Daoy (cell line): ENCODE measurements at places on chromosomes 6 and 20. TPM values are rescaled to one million over a fixed set of nuclear protein-coding genes. Genes with fewer than 3 reads are reported as not detected.

DNA sequence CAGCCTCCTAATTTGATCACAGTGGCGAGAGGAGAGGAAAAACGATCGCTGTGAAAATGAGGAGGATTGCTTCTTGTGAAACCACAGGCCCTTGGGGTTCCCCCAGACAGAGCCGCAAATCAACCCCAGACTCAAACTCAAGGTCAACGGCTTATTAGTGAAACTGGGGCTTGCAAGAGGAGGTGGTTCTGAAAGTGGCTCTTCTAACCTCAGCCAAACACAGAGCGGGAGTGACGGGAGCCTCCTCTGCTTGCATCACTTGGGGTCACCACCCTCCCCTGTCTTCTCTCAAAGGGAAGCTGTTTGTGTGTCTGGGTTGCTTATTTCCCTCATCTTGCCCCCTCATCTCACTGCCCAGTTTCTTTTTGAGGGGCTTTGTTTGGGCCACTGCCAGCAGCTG lies 28.7 kb downstream of the SAYSD1 start:
- DNase-seq: no peak

- DNase-seq: no peak
Observed at GRCh38 chr6:28408076-28408802, 8.7 kb upstream of the ZSCAN12 start.

DNA sequence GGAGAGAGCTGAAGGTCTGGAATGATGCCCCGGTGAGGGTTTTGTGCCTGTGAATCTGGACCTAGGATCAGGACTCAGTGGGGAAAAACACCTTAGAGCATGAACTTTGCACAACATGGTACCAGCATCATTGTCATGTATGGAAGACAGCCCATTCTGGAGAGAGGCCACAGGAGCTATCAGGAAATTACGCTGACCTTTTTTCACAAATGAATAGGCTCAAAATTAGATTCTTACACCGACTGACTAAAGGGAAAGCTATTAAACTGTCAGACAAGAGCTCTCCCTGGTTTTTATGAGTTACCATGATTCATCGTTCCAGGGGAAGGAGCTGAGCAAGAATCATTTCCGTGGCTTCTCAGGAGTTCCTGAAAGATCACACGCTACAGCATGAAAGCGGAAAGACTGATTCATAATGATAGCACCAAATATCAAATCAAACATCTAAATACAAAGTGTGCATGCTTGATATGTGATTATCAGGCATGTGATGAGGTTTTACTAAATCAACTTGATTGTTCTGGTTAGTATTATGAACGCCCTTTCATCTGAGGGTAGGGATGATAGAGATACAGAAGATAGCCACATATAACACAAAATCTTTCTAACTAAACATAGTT lies 224.9 kb upstream of the SMLR1 start:
- no peak for DNase-seq

GRCh38 chr6:41066867-41067304 lies 5.3 kb downstream of the OARD1 start:
- peak; percentile 76 for DNase-seq

- no peak for DNase-seq
Observed at GRCh38 chr6:97882755-97883154, 599.7 kb upstream of the MMS22L start.

DNA sequence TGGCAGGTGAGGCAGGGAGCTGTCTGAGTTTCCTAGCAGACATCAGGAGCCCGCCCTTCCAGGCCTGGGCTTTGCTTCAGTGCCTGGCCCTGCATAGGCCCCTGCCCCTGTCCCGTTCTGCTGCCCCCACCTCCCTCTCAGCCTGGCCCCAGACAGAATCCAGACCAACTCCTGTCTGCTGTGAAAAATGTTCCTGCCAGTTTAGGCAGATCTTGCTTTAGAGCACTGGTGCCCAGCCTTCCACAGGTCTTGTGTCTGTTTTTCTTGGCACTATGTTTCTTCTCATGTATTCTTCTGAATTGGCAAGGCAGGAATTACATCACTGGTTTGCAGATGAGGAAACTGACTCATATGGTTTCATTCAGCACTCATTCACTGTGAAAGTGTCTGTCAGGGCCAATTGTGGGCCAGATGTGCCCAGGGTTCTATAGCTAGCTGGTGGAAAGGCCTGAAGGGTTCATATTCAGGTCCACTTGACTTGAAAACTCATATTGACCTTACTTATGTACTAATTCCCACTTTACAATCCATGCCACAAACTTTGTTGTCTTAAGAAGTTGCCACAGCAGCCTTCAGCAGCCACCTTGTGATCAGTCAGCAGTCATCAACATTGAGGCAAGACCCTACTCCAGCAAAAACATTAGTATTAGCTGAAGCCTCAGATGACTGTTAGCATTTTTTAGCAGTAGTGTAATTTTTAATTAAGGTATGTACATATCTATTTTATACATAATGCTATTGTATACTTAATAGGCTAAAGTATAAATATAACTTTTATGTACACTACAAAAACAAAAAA lies 40.5 kb downstream of the HLA-F start:
- peak; percentile 89 for DNase-seq

DNA sequence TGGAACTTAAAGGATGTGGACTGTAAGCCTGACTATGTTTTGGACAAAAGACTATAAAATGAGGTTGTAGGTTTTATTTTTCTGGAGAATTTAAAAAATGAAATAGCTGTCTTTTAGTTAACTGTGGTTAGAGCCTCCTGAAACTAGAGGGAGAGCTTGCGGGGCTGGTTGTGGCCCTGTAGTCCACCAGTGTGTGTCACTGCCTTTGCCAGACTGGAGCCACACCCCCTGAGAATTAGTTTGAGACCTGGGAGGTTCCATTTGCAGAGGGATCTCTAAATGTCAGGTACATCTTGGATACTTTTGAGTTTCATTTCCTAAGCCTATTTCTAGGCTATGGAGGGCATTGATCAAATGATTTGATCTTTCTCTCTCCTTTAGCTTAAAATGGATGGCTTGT lies 20.8 kb downstream of the ZC2HC1B start:
- DNase-seq: no peak

DNA sequence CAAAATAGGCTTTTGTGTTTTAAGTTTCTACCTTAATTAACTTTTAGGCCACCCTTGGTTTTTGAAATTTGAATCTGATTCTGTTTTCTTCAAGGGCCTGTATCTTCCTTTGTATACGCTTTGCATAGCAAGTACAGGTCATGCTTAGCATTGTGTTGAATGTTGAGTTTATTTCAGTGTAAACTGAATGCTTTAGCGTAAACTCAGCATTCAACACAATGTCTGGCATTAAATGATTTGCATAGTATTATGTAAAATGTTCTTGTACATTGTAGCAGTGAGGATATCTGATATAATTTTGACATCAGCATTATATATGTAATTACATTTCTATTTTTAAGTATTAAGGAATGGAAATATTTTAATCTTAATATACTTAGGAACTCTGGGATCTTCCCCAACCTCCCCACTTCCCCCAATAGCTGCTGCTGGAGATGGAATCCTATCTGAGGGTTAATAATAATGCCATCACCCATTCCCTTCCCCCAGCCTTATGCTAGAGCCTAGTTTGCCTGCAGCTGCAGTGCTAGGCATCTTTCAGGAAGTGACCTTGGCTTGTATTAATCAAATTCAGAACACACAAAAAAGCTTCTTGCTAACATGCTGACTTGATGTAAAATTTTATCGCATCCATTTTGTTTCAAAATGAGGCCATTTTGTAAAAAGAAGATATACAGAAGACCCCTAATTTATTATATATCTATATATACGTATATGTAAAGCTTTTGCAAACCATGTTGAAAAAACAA lies 73.1 kb downstream of the NCOA3 start:
- DNase-seq: no peak

GRCh38 chr6:85137865-85138264 lies 312.0 kb upstream of the NT5E start:
- no peak for DNase-seq

DNA sequence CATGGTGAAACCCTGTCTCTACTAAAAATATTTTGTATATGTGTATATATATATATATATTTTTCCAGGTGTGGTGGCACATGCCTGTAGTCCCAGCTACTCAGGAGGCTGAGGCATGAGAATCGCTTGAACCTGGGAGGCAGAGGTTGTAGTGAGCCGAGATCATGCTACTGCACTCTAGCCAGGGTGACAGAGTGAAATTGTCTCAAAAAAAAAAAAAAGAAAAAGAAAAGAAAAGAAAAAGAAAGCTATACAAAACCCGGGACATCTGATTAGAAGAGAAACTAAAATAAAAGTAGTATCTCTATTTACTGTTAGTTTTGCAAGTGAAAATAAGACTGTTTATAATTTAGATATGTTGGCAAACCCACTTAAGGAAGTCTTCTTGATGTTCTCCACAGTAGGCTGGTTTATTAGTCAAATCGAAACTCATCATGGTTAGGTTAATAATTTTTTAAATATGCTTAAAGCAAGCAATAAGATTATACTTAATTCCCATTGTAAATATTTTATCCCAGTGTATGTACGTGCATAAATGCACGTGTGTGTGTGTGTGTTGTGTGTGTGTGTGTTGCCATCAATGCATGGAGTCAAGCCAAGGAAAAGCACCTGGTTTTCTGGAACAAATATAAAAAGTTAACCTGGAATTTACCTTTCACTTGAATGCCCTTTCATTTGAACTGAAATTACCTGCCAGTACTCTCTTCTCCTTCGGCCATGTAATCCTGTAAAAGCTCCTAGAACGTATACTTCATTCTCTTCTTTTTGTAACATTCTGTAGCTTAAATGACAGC lies 7.1 kb downstream of the VNN2 start:
- DNase-seq: no peak

DNA sequence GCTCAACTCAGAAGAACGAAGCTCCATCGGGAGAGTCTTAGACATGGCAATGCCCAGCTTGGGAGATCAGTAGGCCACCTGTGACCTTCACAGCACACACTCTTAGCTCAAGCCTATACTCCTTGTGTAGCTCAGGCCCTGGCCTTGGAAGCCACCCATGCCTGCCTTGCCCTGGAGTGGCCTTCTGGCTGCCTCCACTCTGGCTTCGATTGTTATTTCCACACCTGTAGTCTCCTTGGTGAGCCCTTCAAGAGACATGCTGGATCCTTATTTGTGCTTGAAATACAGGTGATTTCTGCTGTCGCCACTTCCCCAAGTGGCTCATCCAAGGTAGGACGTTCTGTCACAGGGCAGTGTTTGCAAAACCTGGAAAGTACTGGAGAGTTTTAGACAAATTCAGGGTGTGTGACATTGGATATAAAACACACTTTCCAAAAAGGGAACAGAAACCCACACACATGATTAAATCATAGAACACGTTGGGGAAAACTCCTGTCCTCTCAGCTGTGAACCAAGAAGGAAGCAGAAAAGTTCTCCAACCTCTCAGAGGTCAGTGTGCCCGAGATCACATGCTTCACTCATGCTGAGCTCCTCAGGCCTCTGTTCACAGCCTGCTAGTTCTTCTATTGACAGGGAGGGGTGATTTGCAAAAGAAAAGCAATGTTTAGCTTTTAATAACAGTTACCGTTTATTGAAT lies 391.8 kb downstream of the CDC5L start:
- DNase-seq: no peak

GRCh38 chr6:845566-845965 lies 152.6 kb upstream of the EXOC2 start:
- DNase-seq: no peak

GRCh38 chr20:44702776-44703175 lies 12.4 kb upstream of the CCN5 start:
- peak; percentile 77 for DNase-seq

DNA sequence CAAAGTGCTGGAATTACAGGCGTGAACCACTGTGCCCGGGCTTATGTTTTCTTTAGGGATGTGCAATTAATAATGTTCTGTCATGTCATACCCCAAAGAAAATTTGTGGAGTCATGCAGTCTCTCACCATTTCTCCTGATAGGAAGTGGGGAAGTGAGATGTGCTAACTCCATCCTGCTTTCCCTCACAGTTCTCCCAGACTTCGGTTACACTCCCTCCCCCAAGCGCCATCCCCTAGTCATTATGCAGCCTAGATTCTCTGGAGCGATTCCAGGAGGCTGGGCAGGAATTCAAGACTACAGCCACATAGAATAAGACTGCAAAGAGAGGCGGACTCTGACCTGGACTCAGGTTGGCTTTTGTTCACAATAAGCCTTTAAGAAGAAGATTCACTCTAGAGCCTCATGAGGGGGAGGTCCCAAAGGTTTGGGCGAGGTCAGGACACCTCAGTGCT lies 271.4 kb downstream of the ALDH8A1 start:
- DNase-seq: peak; percentile 79

- DNase-seq: peak; percentile 26
Observed at GRCh38 chr20:663315-664090, 10.5 kb upstream of the SRXN1 start.

DNA sequence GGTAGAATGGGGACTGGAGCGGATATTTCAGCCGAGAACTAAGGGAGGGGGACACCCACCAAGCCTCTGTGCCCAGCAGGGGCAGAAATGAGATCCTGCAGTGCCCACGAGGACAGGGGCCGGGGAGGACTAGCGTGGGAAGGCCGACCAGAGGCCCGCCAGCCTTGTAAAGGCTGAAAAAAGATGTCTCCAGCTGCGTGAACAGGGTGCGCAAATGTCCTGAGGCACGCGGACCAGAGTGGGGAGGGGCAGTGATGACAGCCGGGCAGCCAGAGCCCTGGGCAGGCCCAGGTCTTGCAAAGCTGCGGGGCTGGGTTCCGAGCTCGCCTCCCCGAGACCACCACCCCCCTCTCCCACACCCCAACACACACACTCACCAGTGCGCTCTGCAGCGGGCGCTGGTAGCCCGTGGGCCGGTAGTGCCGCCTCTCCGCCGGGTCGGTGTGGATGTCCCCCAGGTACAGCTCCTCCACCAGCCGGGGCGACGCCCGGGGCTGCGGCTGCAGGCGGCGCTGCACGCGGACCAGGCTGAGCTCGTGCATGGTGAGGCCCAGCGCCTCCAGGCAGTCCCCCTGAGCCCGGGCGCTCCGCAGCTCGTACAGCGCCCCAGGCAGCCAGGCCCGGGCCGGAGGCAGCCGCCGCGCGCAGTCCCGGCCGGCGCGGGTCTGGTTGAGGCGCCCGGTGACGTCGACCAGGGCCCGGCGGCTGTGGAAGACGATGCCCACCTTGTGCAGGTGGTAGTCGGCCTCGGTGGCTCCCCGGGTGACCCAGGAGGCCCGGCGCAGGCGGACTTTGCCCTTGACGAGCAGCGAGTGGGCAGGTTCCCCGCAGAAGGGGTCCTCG lies 48.2 kb downstream of the APCDD1L start:
- DNase-seq: no peak

GRCh38 chr20:54115172-54115854 lies 44.9 kb upstream of the BCAS1 start:
- no peak for DNase-seq

GRCh38 chr6:43760210-43761168 lies 9.5 kb upstream of the VEGFA start:
- no peak for DNase-seq

- peak; percentile 68 for DNase-seq
Observed at GRCh38 chr6:53250176-53251032, 98.3 kb downstream of the ELOVL5 start.

Gene SLC22A3
- 0.77 and 1.8 TPM in 2 replicates for total RNA-seq

Gene VGLL2
- not detected in 2 replicates for total RNA-seq

Gene XKR7
- total RNA-seq: under 0.01 and 0.12 TPM in 2 replicates

Gene OLIG3
- total RNA-seq: not detected in 2 replicates

Gene GNMT
- total RNA-seq: 1.5 TPM in 1 of 2 replicates, not detected in the other

Gene EDN1
- 30.2 and 36.6 TPM in 2 replicates for total RNA-seq

Gene TTK
- 153 and 180 TPM in 2 replicates for total RNA-seq

Gene HLA-DRA
- total RNA-seq: 0.46 and 2.2 TPM in 2 replicates

Gene TAGAP
- total RNA-seq: not detected in 2 replicates

Gene MARCKS
- 215 and 246 TPM in 2 replicates for total RNA-seq

Gene HLA-DPB1
- total RNA-seq: 25.4 and 34.6 TPM in 2 replicates

Gene GABBR1
- 1.3 and 4.3 TPM in 2 replicates for total RNA-seq
